ENCODE measurements at places on chromosomes 11 and 22.
A peak's percentile ranks its signal among the peaks of the same experiment; 100 is the strongest.

DNA sequence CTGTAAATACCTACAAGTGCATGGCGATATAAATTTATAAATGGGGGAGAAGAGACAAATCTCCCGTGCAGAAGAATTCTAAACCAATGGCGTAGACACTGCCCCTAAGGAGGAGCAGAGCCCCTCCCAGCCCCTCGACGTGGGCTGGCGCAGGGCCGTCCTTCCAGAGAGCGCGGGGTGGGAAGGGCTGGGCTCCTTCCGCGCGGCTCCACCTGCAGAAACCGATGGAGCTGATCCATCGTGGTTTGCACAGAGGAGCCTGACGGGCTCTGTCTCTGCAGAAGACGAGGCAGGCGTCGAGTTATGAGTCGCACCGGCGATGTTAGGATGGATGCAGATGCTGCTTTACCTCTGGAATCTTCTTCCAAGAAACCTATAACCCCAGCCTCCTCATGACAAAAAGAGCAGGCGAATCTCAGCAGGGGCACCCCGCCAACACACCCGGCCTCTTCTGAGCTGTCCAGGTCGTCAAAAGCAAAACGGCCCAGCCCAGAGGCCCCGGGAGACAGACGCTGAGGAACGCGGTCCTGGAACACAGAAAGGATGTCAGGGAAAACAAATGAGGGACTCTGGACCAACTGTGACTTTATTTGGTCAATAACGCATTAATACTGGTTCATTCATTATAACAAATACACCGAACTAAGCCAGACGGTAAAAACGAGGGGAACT, 11.0 kb upstream of the B4GALNT4 start:
- DNase-seq: no peak

GRCh38 chr11:43735115-43735514, 54.6 kb downstream of the HSD17B12 start:
- no peak for DNase-seq

- no peak for DNase-seq
Measured at GRCh38 chr11:15988693-15989231, 367.6 kb downstream of the SOX6 start.

- no peak for DNase-seq
Measured at GRCh38 chr22:26672060-26672471, 14.7 kb downstream of the MIAT start.

DNA sequence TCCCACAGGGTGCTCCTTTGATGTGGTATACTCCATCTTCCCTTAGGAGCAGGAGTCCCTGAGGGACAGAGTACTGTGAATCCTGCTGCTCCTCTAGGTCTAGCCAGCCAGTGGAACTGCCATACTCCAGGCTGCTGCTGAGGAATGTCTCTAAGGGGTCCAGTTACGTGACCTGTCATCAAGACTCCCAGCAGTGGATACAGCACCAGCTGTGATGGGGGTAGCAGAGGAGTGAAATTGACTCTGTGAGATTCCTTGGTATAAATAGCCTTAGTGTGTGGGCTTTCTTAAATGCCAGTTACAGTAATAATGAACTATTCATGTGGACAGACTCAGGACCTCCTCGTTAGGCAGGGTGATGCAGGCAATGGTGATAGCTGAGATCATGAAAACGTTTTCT, 140.4 kb upstream of the LUZP2 start:
- DNase-seq: no peak

GRCh38 chr11:12693094-12693478, 18.9 kb downstream of the TEAD1 start:
- DNase-seq: no peak

- DNase-seq: no peak
Measured at GRCh38 chr11:69391192-69392103, 90.0 kb upstream of the LINC01488 start.

DNA sequence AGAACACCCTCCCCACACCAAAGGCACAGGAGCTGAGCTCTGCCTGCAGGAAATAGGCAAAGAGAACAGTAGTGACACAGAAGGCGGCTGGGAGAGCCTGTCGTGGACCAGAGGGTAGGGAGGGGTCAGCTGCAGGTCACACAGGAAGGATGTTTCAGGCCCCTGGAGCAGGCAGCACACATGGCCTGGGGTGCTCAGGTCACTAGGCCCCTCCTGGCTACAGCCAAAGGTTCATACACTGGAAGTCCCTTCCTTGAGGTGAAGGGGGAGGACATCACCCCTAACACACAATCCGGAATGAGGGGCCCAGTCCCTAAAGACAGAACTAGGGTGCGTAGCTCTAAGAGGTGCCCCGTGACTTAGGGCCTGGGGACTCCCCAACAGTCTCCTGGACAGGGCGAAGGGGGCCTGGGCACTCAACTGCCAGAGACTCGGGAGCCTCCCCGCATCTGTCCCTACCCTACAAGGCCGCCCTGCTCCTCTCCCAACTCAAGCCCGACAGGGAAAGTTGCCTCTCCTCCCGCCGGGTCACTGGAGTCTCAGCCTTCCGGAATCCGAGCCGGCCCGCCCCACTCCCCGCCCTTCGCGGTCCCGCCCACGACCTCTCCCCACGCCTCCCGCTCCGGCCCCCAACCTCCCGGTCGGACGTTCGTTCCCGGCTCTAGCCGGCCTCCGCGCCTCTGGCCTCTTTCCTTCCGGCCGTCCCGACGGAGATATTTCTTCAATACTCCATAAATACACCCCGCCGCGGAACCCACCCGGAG, at the start of gene CYB5R2:
CYB5R2 (minus strand) TSS at position 541 of the 764 bp plus-strand sequence. CDS start 675 bp downstream, outside the sequence.
- DNase-seq: peak; percentile 85

Data from posterior cingulate gyrus (tissue), 11 donors.